ENCODE measurements at places on chromosomes 16 and 17. TPM values are rescaled to one million over a fixed set of nuclear protein-coding genes. Genes with fewer than 3 reads are reported as not detected.

DNA sequence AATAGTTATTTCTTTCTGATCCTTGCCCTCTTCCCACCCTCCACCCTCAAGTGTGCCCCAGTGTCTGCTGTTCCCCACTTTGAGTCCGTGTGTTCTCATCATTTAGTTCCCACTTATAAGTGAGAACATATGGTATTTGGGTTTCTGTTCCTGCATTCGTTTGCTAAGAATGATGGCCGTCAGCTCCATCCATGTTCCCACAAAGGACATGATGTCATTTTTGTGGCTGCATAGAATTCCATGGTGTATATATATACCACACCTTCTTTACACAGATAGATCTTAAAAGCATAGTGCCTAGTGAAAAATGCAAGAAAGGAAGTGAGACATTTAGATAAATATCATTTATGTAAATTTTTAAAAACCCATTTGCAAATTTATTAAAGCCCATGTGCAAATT, 33.1 kb downstream of the HS3ST2 start:
- DNase-seq: no peak

DNA sequence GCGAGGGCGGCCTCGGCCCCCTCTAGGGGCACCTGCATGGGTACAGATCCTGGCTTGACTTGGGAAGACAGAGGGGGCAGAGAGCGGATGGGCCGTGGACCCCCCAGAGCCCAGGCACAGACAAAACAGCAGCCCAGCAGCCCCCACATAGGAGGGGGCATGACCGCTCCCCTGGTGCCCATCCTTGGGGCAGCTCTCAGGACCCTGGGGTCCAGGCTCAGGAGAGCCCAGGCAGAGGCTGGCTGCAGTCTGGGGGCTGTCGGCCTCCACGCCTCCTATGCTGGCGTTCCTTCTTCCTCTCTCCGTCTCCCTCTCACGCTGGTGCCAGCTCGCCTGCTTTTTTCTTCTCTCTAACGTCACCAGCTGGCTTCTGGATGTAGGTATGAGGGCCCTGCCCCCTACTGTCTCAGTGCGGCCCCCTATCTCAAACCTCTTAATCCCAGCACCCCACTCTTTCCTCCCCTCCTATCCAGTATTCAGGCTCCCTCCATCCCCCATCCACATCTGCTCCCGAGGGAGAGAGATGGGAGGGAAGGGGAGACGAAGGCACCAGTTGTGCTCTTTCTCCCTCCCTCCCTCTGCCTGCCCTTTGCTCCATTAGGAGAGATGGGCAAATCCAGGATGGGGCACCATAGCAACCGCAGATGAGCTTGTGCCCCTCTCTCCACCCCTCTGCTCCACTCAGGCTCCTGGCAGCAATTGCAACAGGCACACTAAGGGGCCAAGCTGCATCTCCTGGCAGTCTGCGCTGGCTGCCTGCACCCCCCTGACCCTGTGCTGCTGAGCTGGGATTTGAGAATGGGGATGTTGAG, at the start of gene GPR179:
Gene GPR179, minus strand, starts transcription at position 349 of the 812 bp plus-strand sequence. Its CDS starts 167 bp downstream, at position 182.
- peak; percentile 59 for DNase-seq

DNA sequence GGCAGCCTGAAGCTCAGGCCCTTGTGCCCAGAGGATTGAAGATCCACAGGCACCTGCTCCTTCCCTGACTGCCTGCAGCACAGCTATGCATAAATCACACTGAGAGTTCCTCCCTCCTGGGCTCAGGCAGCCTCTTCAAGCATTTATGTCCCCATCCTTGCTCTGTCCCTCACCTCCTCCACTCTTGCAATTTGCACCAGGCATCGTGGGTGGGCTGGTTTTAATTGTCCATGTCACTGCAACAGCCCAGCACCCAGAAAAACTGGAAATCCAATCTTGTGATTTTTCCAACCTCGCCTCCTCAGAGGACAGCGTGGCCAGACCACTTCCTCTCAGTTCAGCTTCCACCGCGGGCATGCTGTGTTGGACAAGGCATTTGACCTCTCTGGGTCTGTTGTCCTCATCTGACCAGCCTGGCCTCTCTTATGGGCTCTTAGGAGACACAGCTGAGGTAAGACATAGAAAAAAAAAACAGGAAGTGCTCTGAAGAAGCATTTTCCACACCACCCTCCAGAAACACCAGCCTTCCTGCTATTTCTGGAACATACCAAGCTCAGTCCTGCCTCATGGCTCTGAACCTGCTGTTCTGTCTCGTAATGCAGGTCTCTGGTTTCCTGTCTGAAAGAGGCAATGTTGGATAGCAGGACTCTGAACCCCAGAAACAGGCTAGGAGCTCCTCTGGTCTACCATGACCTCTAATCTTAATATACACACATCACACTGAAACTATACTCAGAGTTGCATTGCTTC, 8.3 kb downstream of the TMEM114 start:
- DNase-seq: no peak

EPN3 gene
- 49.5 TPM for total RNA-seq

DNA sequence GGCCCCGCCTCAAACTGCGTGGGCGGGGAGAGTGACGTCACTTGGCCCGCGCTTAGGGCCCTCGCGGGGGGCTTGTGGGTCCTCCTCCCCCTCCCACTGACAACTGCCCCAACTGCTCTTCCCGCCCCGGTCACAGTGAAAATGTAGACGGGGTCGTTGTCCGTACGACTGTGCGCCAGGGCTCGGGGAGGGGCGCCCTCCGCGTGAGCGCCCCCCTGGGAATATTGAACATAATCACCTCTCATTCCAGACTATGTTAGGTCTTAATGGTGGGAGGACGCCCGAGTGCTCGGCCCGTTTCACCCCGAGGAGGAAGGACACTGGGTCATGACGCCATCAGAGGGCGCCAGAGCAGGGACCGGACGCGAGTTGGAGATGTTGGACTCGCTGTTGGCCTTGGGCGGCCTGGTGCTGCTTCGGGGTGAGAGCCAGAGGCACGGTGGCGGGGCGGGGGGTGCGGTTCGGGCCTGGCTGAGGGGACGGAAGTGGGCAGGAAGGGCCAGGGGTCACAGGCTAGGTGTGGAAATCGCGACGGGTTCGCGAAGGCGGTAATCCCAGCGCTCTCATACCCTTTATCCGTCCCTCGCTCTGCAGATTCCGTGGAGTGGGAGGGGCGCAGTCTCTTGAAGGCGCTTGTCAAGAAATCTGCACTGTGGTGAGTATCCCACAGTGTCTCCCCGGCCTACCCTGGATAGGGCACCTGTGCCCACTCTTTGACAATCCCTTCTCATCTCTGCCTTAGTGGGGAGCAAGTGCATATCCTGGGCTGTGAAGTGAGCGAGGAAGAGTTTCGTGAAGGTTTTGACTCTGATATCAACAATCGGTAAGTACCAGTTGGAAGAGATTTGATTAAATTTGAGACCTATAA, at the start of gene ELP5:
Gene ELP5, plus strand, starts transcription at position 40 of the 868 bp plus-strand sequence. Its CDS starts 336 bp downstream, at position 376.
- DNase-seq: peak; percentile 97

DNA sequence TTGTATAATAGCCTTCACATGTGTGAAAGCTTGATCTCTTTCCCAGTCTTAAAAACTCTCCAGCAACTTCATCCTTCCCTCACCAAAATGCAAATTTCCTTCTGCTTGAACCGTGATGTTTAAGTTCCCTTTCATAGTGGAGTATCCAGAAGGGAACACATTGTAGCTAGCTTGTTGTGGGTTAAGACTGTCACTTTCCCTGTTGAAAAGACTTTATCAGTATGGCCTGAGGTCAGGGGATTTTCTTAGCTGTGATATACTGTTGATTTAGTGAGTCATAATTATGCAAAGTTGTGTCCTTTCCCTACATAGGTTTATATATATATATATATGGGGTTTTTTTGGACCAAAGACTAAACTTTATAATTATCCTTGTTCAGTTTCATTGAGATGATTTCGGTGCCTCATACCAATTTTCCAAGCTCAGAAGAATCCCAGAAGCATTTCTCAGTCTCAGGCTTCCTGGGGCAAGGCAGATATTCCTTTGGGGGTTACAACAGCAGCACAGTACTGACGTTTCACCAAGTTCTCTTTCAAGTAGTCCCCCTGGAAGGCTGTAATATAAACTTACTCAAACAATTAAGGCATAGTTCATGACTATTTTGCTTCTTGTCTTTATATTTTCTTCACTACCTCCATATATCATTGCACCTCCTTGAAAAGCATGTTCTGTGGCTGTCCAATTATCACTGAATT, 35.7 kb downstream of the ESRP2 start:
- DNase-seq: no peak

DNA sequence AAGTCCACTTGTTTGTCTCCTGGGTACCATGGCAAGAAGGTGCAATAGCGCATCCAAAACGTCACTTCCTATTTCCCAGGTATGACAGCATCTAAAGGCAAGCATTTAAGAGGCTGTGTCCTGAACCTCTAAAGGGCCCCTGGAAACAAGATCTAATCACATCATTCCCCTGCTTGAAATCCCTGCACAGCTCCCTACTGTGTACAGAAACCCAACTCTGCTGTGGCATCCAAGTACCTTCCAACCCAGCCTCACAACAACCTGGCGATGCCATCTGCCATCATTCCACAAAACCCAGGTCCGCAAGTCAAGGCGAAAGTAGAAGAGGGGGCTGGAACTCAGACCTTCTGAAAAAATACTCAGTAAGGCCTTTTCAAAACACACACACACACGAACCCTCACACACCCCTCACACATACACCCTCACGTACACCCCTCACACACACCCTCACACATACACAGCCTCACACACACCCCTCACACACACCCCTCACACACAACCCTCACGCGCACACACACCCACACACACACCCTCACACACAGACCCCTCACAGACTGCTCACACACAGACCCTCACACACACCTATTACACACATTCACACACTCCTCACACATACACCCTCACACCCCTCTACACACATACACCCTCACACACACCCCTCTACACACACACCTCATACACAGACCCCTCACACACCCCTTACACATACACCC, 24.5 kb downstream of the C17orf67 start:
- no peak for DNase-seq

- DNase-seq: peak; percentile 90
These were observed 7.8 kb upstream of the KIAA0513 start for GRCh38 chr16:85019659-85020245.

- DNase-seq: no peak
These were observed 4.3 kb downstream of the USP32 start for GRCh38 chr17:60387666-60388065.

- peak; percentile 79 for DNase-seq
These were observed 53.7 kb downstream of the RPH3AL start for GRCh38 chr17:298791-299450.

DNA sequence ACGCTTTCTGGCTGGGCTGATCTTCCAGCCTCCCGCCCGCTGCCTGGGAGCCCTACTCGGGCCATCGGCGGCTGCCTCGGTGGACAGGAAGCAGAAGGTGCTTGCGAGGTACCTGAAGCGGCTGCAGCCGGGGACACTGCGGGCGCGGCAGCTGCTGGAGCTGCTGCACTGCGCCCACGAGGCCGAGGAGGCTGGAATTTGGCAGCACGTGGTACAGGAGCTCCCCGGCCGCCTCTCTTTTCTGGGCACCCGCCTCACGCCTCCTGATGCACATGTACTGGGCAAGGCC, 30.7 kb downstream of the CIITA start:
- no peak for DNase-seq

DNA sequence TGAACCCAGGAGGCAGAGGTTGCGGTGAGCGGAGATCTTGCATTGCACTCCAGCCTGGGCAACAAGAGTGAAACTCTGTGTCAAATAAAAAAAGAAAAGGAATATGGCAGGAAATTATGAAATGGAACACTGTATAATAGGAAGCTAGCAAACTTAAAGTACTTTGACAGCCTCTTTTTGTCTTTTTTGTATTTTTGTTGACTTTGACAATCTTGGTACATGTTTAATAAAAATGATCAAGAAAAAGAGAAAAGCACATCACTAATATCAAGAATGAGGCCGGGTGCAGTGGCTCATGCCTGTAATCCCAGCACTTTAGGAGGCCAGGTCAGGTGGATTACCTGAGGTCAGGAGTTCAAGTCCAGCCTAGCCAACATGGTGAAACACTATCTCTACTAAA, 5.5 kb downstream of the ATF7IP2 start:
- DNase-seq: no peak

CCL3 gene
- total RNA-seq: 2.9 TPM

GRCh38 chr16:35596467-35596866, 2137.1 kb downstream of the TP53TG3F start:
- no peak for DNase-seq

DNA sequence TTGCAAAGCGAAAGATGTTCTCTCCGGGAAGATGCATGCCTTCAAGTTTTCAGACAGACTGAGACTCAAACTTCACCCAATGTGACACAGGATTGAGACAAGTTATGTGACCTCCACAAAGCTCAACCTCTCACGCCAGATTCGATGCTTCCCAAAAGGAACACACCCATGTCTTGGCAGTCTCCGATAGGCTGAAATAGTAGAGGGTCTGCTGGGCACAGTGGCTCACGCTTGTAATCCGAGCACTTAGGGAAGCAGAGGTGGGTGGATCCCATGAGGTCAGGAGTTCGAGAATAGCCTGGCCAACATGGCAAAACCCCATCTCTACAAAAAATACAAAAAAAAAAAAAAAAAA, 22.1 kb downstream of the ZFHX3 start:
- no peak for DNase-seq

AANAT gene
- total RNA-seq: not detected

DNA sequence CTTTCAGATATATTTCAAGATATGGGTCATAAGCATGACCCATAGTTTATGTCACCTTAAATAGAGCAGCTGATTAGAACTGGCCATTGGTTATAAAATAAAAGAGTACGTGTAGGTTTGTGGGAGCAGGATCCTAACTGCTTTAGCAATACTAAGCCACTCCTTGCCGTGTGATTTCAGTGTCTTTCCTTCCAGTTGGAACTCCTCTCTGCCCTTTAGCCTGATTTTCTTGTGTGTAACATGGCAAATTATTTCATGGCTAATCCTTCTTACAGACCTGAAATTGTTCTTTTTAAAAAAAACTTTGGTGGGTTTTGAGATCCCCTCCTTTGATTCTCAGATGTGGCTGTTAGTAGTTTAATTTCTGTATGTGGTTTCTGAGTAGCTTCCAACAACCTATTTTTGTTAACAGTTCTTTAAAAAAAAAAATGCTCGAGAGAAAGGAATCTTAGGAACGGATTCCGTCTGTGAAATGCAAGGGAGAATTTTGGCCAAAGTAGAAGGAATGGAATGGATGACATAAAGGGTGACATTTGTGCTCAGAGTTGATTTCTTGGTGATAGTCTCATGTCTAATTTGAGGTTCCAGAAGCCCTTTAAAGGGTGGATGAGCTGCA, 39.9 kb downstream of the DHRS7B start:
- DNase-seq: peak; percentile 35

DNA sequence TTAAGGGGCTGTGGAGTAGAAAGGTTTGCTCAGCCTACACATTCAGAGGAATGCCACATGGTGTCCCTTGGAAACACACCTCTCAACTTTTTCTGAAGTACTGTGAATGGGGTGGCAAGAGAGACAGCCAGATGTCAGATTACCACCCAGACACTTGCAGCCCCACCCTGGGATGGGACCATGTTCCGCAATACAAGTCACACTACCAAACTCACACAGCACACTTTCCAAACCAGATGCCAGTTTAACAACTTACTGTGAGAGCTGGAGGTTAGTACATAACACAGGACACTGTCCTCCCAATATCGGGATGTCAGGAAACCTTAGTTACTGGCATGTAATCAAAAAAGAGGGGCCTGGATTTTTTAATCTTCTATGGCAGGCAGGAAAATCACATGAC, 7.9 kb downstream of the USP7 start:
- DNase-seq: no peak

GRCh38 chr17:65556014-65556909, 5.2 kb downstream of the AXIN2 start:
- DNase-seq: peak; percentile 92
